Activated T-cell treated with anti-CD3 and anti-CD28 coated beads, Interleukin-2, amount 50 U/mL, for 48 hours (primary cell): ENCODE measurements at places on chromosomes 2 and 18.

GRCh38 chr2:195620501-195620900 lies 36.5 kb upstream of the SLC39A10 start:
- no peak for DNase-seq

DNA sequence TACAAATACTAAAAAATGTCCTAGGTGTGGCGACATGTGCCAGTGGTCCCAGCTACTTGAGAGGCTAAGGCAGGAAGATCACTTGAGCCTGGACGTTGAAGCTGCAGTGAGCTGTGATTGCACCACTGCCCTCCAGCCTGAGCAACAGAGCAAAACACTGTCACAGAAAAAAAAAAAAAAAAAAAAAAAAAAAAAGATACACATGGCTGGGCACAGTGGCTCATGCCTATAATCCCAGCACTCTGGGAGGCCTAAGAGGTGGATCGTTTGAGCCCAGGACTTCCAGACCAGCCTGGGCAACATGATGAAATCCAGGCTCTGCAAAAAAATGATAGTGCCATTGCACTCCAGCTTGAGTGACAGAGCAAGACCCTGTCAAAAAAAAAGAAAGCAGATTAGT lies 13.7 kb downstream of the KANSL1L start:
- DNase-seq, result no peak

DNA sequence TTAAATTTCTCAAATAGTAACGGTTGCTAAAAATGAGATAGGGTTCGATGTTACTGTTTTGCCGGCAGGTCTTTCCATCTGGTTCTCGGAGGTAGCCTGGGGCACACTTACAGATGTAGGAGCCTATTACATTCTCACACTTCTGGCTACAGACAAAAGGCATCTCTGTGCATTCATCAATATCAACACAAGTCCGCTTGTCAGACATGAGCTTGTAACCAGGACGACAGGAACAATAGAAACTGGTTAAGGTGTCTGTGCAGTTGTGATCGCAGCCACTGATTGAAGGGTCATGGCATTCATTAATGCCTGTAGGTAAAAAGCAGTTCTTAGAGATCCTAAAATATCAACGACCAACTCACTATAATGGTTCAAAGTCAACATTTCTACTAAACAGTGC lies 116.3 kb downstream of the DHRS9 start:
- DNase-seq, result no peak

DNA sequence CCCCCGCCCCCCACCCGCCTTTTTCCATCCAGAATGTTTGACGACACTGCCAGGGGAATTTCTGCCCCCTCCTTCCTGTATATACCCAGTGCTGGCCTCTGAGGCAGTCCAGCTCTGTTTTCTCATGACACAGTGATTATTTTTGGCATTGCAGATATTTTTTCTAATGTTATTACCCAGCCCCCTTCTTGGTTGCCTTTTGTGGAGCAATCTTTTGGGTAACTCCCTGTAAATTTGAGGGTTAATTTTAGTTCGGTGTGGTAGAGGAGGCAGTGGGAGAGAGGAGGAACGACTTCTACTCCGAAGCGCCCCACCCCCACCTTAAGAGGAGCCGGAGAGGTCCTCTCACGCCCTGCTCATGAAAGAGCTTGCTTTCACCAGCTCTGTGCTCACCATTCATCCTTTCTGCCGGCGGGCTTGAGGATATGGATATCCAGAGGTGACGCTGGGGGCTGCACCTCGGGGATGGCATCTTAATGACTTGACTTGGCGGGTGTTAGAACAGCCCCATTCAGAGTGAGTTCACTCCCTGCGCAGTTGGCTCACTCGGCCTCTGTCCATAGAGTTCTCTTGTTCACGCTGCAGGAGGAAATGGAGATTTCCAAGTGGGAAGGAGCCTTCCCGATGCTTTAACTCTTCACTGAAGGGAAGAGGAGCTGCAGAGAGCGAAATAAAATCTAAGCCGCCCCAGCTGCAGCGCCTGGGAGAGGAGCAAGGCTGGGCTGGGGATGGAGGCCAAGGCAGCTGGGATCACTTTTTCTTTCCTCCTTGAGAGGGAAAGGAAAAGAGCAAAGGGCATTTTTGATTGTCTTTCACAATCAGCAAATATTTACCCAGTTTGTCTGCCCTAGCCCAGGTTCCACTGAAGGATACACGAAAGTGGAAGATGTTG lies 38.4 kb downstream of the EPAS1 start:
- DNase-seq, result no peak

DNA sequence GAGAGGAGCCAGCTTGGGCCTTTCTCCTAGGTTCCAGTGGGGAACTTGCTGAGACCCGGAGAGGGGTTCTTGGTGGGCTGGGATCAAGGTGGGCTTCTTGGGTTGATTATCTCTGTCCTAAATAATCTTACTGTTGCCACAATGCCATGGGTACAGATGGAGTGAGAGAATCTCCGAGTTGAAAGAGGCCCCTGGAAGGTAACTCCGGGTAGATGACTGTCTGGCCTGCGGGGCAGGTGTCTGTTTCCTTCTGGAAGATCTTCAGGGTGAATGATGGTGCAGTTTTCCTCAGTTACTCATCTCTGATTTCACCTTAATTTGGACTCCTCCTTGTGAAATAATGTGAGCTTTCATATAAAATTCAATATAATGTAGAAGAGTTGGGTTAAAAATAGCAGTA lies 159.4 kb downstream of the ACTR3 start:
- DNase-seq, result no peak

DNA sequence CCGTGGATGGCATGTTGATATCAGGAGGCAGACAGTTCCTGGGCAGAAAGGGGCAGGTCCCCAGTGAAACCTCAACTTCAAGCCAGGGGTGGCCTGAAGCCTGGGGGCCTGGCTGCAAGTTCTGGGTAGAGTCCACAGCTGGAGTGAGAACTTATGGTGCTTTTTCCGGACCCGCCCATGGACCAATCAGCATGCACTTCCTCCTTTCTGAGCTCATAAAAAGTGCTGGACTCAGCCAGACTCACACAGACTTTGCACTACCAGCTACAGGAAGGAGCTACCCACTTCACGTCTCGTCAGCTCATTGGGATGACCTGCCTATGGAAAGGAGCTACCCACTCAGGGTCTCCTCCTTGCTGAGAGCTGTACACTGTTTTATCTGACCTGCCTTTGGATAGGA lies 183.1 kb upstream of the MC4R start:
- DNase-seq, result no peak

DNA sequence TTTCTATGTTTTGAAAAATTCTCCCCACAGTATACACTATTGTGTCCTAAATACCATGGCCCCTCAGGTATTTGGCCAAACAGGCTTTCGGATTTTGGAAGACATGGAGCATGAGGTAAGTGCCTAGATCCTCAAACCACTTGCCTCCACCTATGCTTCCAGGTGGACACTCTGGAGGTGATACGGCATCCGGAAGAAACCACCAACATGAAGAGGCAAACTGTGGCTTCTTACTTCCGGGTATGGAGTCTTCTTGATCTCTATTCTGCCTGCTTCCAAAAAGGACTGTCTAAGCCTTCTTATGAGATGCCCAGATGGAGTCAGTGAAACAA lies 252.0 kb upstream of the SP5 start:
- no peak for DNase-seq
